ENCODE measurements at places on chromosomes 4 and X.
A peak's percentile ranks its signal among the peaks of the same experiment; 100 is the strongest.

DNA sequence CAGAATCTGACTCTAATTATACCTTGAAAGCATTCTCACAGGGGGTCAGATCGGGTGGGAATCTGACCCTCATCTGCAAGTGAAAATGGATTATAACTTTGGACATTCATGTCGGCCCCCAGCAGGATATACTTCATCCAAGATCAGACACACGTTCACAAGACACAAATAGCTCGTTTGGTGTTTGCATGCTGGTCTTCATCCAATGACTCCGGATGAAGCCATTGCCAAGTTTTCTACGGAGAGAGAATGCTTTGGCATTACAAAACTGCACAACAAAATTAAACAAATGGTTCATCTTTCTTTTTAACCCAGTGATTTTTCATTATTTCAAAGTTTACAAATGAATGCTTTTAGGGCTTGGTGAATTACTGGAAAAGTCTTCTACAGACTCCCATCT lies 105.5 kb downstream of the MID1 start:
- DNase-seq: no peak

- DNase-seq: no peak
These were observed 52.6 kb upstream of the DCTD start for GRCh38 chr4:182969651-182970279.

- no peak for DNase-seq
These were observed 260.4 kb downstream of the SMARCA1 start for GRCh38 chrX:129262912-129263311.

DNA sequence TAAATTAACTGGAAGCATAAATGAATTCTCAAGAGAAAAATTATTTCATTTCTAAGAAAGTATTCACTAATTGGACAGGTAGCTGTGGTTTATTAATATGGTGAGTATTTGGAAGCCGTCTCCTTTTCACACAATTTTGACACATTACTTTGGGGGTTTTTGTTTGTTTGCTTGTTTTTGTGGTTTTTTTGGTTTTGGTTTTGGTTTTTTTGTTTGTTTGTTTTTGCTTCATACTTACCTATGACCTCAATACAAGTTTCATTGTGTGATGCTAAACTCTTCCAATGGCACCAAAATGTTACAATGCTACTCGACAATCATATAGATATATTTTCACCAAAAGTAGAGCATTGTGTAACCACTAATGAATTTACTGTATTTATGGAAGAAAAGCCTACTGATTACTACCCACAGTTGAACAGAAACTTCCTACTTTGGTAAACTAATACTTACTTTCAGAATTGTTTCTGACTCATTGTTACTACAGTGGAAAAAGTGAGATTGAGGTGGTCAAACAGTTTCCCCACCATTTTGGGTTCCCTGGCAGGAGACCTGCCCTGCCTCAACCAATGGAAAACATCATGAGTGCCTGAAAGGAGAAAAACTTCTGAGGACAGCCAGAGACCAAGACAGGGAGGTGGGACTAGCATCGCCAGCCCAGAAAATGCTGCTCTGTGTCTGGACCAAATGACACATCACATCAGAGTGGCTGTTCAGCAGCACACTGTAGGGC lies 443.1 kb downstream of the HNRNPD start:
- peak; percentile 4 for DNase-seq

DNA sequence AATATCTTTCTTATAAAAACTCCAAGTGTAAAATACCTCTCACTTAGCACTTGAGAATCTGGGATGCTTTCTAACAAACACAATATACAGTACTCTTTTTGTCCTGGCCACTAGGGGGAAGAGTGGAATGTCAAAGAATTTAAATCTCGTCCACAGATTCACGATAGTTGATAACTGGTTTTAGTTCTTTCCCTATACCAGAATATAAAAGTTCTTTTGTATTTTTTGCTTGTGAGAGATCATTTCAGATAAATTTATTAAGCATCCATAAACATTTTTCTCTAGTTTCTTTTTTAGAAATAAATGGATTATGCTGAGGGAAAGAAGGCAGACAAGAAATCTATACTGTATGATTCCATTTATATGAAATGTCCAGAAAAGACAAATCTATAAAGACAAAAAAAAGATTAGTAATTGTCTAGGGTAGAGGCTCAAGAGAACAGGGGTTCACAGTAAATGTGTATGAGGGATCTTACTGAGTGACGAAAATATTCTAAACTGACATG lies 50.4 kb downstream of the MGARP start:
- DNase-seq: no peak
